Stimulated activated CD4-positive, alpha-beta T cell treated with anti-CD3 and anti-CD28 coated beads, Interleukin-1b, Interleukin-23, amount 100 ng/mL, for 24 hours (primary cell): ENCODE measurements at places on chromosomes 1 and 21.

- no peak for DNase-seq
These were observed 66.3 kb downstream of the USH2A start for GRCh38 chr1:216356945-216357344.

DNA sequence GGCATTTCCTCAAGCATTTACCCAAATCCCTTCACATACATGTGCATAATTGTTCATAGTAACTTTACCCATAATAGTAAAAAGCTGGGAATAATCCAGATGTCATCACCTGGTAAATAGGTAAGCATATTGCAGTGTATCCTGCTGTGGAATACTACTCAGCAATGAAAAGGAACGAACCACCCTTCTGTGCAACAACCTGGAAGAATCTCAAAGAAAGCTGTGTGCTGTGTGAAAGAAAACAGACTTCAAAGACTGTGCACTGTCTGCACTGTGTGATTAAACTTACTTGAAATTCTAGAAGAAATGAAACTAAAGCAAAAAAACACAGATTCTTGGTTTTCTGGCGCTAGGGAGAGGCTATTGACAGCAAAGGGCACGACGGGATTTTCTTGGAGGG lies 13.5 kb downstream of the TFF2 start:
- no peak for DNase-seq

DNA sequence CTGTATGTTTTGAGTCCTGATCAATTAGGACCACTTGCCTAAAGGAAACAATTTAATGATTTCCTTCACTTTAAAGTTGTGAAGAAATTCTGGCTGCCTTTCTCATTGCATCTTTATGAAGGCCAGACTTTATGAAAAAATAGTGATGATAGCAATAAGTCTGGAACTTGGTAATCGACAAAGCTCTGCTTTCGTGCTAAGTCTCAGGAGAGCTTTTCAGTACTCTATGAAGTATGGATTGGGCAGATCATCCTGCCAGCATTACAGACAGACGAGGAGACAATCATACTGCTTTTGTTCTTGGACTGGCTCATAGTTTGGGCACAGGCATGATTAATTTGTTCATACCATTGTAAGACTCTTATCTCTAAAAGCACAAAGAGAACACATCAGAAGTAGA lies 45.5 kb upstream of the KCNJ15 start:
- DNase-seq, result no peak

DNA sequence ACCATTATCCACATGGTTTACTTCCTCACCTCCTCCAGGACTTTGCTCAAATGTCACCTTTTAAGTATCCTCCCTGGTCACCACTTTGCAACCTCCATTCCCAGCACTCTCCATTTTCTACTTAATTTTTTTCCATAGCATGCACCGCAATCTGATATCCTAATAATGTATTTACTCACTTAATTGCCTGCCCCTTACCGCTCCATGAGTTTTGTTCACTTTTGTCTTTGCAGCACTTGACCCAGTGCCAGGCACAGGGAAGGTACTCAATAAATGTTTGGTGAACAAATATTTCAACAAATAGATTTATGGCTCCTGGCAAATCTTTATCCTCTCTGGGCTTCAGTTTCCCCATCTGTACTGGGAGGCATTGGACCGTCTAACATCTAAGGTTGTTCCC lies 53.6 kb downstream of the UBE2T start:
- DNase-seq, result no peak

GRCh38 chr1:173856014-173856413 lies 11.8 kb downstream of the GAS5 start:
- no peak for DNase-seq

GRCh38 chr1:30342535-30343141 lies 380.7 kb downstream of the MATN1 start:
- no peak for DNase-seq

DNA sequence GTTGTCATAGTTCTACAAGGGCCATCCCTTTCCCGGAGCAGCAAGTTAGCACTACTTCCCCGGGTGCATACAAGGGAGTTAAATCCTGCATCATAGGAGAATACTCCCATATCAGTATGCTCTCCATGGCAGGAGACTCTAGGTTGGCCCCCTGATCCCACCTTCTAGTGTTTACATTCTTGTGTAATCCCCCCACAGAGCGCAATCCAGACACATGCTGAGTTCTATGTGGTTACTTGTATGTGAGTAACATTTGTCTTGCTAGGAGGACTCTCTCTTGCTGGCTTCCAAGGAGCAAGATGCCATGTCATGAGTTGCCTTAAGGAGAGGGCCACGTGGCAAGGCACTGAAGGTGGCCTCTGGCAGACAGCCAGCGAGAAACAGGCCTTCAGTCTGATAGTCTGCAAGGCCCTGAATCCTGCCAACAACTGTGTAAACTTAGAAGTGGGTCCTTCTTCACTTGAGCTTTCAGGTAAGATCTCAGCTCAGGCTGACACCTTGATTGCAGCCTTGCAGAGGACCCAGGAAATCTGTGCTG lies 155.3 kb downstream of the CDC7 start:
- DNase-seq, result no peak

DNA sequence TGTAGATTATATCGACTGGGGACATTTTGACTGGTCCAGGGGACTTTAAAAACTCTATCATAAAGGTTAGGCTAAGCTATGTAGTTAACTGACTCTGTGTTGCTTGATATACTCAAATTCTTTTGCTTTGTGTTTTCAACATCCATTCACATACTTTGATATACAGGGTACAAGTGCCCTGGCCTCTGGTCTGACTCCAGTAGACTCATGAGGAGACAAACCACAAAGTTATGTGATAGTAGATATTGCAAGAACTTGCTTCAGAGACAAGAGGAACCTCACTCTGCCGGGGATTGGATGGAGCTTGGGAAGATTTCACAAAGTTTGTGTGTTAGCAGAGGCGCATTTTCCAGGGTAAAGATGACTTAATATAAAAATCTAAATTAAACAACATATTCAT lies 1.3 kb downstream of the GORAB start:
- no peak for DNase-seq

- DNase-seq, result no peak
These were observed 22.3 kb upstream of the AGPAT3 start for GRCh38 chr21:43842742-43843141.

DNA sequence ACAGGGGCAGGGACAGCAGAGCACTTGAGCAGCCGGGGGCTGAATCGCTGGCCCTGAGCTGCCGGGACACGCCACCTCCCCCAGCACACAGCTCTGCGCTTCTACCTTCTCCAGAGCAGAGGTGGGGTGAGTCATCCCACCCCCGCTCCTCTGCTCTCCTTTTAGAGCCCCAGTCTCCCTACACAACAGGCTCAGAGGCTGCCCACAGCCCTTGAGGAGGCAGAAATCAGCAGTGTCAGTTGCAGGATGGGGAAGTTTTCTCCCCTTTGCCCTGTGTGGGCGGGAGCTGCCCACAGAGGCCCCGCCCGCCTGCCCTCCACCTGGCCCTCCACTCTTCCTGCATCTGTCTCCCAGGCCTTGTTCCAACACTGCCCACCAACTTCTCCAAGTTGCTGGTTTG lies 94.6 kb downstream of the STUM start:
- DNase-seq, result no peak
